ENCODE measurements at places on chromosomes 13 and 19. TPM values are rescaled to one million over a fixed set of nuclear protein-coding genes. Genes with fewer than 3 reads are reported as not detected.

Gene TMEM255B
- total RNA-seq: 8.2 TPM

Gene SYT5
- total RNA-seq: 0.94 TPM

DNA sequence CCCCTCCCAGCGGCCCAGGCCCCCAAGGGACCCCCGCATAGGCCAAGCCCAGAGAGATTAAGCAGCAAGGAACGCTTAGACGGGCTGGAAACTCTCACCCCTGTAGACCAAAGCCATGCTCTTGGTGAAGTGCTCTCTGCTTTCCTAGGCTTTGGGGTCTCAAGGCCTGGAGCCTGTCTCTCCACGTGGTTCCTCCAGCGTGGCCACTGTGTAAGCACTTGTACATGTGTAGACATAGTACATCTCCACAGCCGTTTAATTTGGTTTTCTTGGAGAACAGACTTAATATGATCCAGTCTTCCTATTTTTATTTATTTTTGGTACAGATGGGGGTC lies 1.1 kb downstream of the NUDT19 start:
- no peak for DNase-seq

DNA sequence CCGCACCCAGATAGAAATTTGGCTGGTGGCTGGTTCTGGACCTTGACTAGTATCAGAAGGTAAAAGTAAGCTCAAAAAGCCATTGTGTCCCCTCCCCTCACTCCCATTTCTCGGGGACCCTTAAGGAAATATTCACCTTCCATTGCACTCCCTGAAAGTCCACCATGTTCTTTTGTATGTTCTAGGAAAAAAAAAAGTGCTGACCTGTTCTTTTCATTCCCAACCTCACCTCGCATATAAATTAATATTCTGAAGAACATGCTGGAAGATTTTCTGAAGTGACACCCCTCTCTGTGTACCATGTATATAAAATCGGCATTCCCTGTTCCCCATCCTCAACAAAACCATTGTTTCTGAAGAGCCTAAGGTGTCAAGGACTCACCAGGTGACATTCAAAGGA lies 43.2 kb downstream of the ZNF557 start:
- DNase-seq: no peak

- DNase-seq: no peak
These were observed 4.7 kb downstream of the AKAP8 start for GRCh38 chr19:15374796-15375440.

GRCh38 chr19:6925386-6925785 lies 38.0 kb downstream of the ADGRE1 start:
- no peak for DNase-seq

Gene C19orf67
- not detected for total RNA-seq

DNA sequence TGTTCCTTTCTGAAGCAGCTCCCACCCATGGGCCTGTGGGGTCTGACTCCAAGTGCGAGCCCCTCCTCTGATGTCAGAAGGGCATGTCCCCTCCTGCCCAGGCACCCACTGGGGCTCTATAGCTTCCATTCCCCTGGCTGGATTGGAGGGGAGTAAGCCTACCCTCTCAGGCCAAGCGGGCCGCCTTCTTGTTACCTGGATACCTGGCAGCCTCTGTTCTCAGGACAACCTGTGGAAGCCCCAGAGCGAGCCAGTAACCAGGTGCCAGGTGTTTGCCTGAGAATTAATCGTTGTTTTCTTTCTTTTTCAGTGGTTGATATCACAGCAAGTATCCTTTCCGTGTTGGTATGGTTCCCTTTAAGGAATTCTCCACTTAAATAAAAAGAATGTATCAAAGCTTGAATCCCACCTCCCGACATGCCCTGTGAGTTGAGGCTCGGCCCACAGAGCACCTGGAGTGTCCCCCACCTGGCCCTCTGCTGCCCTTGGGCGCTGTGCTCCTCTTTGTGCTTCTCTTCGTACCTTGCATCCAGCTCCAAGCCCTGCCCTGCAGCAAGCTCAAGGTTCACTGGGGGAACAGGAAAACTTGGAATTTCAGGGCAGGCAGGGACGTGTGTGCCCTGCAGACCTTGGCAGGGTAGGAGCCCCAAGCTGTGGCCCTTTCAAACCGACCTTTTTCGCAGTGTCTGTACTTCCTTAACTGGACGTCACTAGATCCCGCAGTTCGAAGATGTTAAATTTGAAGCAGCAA lies 15.0 kb downstream of the MAU2 start:
- DNase-seq: no peak

GRCh38 chr19:55198651-55199050 lies 10.7 kb downstream of the PTPRH start:
- DNase-seq: no peak

GRCh38 chr19:46978171-46978869 lies 41.3 kb upstream of the NPAS1 start:
- DNase-seq: no peak

- DNase-seq: peak; percentile 80
These were observed 1.0 kb downstream of the ZNF253 start for GRCh38 chr19:19866611-19867248.

DNA sequence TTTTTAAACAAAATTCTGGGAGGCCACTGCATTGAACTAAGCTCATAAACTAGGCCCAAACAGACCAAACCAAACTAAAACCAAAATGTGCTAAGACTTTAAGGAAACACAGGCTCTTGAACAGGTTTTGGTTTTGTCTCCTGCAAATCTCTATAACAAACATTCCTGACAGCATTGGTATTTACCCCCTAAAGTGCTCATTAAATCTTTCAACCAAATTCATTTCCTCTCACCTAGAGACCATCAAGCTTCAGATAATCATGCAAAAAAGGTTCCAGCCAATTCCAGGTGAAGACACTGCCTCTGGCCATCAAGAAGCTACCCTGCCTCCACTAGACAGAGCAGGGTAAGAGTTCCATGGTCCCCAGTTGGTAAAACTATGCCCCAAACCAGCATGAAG lies 951.2 kb upstream of the MIR17HG start:
- DNase-seq: no peak

- no peak for DNase-seq
These were observed 213.2 kb downstream of the ATP8A2 start for GRCh38 chr13:25585000-25585399.

Gene INSL3
- total RNA-seq: 3.6 TPM

Gene ADGRE2
- 0.89 TPM for total RNA-seq
